Fibroblast of skin of back (primary cell): ENCODE measurements at places on chromosomes 12 and 14.

DNA sequence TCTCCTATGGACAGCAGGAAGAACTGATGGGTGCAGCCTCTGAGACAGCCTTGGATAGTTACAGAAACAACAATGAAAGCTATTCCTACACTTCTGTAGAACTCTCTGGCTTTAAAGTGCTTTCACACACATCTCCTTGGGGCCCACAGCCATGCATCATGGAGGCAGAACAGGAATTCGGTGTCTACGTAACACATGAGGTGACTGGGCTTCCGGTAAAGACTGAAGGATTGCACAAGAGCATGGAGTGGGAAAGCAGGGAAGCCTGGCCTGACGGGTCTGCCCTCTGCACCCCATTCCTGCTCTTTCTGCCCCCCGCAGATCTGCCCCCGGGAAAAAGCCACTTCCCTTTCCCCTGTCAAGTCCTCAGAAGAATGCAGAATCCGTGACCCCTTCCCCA, 82.6 kb downstream of the VWF start:
- no peak for DNase-seq

DNA sequence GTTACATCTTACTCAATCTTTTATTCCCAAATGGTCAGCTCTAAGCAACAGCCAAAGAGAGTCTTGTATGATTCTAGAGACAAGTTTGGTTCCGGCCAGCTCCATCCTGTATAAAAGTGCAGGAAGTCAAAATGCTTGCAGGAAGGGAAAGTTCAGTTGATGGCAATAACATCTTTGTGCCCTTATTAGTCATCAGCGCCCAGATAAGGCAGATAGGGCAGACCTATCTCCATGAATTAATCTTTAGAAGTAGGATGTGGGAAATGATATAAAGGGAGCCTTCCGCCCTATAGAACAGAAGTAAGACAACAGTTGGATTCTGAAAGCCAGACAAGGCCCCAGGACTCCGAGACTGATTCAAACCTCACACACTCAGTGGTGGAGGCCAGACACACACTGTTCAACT, 6.4 kb downstream of the GNS start:
- DNase-seq = no peak

- DNase-seq = no peak
These were observed 8.6 kb downstream of the RAB5B start for GRCh38 chr12:55982319-55982936.

DNA sequence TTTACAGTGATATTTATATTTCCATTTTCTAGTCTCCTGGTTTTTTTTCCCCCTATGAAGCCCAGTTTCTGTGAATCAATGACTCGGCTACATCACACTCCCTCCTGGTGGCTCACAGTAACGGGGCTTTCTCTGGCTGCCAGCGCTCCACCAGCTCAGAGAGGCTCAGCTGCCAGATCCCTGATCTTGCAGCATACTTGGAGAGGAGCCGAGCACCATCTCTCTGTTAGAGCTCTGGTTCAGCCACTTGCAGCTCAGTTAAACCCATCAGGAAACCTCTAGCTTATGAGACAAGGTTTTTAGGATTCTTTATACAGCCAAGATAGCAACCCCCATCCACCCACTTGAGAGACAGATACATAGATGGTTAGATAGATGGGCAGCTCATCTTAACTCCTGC, 74.6 kb downstream of the CIT start:
- DNase-seq = peak; percentile 31

- no peak for DNase-seq
These were observed 518.1 kb downstream of the TMEM121 start for GRCh38 chr14:106044515-106044914.

DNA sequence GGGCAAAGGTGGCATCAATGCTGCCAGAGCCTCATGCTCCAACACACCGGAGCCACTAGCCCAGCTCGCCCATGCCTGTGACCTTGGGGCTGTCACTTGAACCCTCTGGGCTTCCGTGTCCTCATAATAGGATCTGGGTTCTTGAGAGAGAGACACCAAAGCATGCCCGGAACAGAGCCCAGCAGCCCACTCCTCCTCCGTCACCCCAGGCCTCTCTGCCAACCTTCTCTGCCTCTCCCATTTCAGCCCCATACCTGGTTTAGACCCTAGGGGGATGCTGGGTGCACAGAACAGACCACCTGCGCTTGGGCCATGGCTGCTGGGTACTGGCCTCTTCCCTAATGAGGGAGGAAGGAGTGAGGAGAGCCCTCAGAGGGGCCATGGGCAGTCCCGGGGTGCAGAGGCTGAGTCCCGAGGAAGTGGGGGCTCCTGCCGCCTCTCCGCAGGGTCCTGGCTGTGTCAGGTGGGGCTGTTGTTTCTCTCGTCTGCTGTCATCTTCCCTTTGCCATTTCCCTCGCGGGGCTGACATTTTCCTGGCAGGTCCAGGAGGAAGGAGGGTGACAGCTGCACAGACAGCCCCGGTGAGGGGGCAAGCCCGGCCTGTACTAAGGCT, 172.4 kb upstream of the RTL1 start:
- DNase-seq = no peak

DNA sequence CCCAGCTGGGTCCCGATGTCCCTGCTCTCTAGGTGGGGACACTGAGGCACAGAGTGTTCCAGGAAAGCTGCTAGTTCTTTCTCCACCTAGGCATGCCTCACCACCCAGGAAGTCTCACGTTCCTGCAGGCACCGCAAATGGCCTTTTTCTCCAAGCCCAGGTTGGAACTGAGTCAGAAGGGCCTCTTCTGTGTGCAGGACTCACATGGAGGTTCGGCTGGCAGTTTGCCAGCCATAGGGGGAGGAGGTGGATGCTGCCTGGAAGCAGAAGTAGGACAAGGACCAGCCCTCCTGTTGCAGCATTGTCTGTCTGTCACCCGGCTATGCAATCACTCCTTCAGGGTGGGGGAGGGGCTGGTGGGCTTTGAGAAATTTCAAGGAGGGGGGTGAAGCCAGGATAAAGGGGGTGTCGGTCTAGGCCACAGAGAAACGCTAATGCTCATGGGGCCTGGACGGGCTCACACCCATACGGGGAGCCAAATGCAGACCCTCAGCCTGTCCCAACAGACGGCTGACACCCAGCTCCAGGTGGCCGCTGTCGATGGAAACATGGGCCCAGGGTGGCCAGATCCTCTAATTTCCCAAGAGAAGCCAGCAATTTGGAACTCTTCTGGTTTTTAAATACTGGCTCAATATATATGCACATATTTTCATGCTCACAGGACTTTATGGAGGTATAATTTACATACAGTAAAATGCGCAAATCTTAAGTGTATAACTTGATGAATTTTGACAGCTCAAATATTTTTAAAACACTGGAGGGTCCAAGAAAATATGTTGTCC, 120.5 kb downstream of the PHETA1 start:
- DNase-seq = no peak

DNA sequence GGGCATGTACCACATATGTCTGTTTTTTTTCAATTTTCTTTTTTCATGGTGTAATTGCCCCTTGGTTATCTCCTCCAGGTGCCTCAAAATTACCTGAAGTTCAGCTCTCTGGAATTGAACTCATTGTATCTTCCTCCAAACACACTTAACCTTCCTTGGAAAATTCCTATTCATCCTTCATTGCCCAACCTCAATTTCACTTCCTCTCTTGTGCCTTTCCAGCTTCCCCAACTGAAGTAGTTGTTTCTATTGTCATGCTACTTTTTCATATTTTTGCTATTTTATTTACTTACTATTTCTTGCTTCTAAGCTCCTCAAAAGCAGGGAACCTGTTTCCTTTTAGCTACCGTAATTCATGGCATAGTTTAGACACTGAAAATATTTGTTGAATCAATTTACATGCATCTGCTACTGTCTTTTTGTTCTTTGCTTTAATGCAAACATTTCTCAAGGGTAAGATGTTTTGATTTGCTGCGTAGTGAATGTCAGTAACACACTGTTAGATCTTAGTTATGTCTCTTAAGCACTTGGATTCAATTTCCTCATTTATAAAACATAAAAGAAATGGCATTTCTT, 37.0 kb upstream of the STXBP6 start:
- DNase-seq = no peak

DNA sequence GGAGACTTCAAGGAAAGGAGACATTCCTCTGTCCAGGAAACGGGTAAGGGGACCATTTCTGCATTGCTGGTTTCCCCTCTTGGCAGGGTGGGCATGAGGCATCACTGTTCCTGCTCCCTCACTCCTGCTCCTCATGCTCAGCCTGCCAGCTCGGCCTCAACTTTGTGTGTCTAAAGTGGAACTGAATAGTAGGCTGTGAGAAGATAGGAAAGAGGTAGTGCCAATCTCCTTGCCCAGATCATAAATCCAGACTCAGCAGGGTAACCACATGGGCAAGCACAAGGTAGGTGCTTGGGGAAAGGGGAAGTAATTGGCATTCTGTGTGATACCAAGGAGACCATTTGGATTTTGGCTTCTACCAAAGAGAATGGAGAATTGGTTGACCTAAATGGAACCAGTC, 2.6 kb downstream of the LTB4R start:
- DNase-seq = no peak

DNA sequence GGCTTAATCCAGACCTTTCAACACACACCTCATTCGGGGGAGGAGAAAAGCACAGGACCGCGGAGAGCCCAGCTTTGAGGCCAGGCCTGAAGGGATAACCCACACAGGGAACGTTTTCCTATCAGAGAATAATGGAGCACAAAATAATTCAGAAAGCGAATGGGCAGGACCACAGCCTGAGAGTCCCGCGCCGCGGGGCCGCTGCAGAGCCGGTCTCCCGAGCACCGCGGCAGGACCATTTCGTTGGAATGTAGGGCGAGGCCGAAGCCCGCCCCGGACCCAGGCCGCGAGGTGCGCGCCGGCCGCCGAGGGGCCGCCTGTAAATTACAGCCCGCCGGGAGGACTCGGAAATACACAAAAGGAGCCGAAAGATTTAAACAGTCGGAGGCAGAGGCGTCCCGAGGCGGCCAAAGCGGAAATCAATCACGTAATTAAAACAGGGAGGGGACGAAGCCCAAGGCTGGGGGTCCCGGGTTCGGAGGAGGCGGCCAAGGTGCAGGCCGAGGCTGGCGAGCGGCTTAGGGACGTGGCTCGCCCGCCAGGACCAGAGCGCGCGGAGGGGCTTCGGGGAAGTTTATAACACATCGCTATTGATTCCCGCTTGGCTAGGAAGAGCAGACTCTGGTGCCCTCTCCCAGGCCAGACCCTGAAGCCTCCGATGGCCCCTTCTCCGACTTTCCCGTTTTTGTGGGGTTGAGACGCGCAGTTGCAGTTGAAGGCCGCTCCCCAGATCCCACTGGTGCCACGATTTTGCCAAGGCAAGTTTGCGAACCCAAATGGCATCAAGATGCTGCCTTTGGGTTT, 6.3 kb upstream of the HOXC4 start:
- DNase-seq = no peak

DNA sequence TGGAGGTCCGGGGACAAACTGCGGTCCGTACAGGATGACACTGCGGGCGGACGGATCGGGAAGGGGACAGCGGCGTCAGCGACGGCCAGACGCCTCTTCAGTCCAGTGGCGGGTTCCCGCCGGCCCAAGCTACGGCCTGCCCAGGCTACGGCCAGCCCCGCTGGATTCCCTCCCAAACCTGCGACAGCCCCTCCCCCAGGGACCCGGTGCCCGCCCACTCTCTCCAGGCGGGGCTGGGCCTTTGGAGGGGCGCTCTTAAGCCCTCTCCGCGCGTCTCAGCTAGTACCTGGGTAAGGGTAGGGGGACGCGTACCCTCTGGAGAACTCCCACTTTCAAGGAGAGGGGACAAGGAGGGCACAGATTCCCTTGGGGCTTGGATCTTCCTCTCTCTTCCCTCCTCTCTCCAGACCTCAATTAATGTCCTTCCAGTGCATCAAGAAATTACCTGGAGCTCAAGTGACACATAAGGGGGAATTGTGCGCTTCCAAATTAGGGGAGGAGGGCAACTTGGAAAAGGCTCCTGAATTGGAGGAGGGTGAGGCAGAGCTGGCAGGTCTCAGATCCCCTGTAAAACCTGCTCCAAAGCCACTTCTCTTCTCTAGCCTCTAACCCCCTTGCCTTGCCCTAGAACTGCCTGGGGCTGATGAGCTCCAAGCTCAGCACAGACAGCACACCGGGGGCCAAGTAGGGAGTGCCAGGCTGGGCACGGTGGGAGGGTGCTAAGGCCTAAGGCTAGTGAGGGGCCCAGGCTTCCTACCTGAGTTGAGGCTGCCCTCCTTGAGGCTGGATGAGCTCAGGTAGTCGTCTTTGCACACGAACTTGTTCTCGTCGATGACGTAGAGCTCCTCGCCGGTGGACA, 3.1 kb downstream of the LHX5 start:
- no peak for DNase-seq

DNA sequence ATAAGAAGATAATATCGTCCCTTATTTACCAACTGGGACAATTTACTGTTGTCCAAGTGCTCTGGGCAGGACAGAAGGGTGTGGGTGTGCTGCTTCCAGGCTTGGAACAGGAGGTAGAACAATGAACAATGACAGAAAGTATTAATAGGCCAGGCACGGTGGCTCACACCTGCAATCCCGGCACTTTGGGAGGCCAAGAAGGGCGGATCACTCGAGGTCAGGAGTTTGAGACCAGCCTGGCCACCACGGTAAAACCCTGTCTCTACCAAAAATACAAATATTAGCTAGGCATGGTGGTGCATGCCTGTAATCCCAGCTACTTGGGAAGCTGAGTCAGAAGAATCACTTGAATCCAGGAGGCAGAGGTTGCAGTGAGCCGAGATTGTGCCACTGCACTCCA, 2.5 kb downstream of the IFI27 start:
- DNase-seq = no peak

DNA sequence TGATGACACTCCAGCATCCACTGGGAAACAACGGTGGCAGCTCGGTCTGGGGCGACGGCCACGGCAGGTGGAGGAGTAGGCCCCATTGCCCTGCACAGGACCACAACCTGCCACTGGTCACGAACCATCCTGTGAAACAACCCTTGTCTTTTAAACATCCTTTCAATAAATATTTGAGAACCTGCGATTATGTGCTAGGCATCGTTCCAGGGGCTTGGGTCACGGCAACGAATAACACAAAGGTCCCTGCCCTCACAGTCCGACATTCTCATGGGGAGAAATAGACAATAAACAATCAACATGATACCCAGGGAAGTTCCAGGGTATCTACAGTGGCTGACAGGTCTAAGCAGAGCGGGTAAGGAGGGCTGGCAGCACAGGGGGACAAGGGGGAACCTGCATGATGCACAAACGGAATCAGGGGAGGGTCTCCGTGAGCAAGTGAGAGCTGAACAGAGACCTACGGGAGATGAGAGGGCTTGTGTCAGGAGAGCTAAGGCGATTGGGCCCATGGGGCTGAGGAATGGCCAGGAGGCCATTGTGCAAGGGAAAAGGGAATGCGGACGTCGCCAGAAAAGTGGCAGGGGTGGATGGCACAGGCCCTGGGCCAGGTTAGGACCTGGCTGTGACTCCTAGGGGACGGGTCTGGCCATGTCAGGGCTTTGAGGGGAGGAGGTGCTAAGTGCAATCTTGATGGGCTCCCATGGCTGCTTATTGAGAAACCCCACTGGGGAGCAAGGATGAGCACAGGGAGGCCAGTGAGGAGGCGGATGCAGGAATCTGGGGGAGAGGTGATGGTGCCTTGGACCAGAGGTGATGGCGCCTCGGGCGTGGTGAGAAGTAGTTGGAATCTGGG, 9.7 kb downstream of the SCARB1 start:
- no peak for DNase-seq

DNA sequence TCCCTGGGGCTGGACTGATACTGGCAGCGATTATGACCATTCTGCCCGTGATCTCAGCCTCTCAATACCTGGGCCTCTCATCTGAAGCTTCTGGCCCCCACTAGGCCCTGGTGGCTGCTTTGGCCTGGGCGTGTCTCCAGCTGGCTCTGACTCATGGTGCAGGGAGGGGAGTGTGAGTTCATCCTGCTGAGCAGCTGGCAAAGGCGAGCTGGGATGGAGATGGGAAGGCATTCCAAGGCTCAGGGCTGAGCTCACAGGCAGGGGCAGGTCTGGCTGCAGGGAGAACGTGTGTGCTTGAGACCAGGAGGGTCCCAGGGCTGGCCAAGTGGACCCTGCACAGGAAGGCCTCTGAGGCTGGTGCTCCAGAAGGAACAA, 221.8 kb downstream of the TMEM121 start:
- DNase-seq = no peak
